ENCODE measurements at places on chromosomes 1 and 21. TPM values are rescaled to one million over a fixed set of nuclear protein-coding genes. Genes with fewer than 3 reads are reported as not detected.

Gene HMCN1
- 45.3 TPM for total RNA-seq

Gene SMYD3
- 44.6 TPM for total RNA-seq

Gene IQCC
- 5.1 TPM for total RNA-seq

Gene PTPN14
- 50.6 TPM for total RNA-seq

Gene PSMG1
- total RNA-seq: 27.4 TPM

Gene HSD3B1
- total RNA-seq: not detected

Gene FMOD
- total RNA-seq: 41.8 TPM

Gene KIAA1614
- 9.5 TPM for total RNA-seq

Gene CLCA4
- total RNA-seq: not detected

Gene DNAJC6
- 6.7 TPM for total RNA-seq

Gene PPFIA4
- total RNA-seq: 14.0 TPM

Gene OR6N1
- not detected for total RNA-seq

Gene AIM2
- 0.41 TPM for total RNA-seq

Gene PTPN7
- total RNA-seq: 3.0 TPM

Data from metanephros (tissue), 2 donors.